ENCODE measurements at places on chromosomes 3 and 15.

DNA sequence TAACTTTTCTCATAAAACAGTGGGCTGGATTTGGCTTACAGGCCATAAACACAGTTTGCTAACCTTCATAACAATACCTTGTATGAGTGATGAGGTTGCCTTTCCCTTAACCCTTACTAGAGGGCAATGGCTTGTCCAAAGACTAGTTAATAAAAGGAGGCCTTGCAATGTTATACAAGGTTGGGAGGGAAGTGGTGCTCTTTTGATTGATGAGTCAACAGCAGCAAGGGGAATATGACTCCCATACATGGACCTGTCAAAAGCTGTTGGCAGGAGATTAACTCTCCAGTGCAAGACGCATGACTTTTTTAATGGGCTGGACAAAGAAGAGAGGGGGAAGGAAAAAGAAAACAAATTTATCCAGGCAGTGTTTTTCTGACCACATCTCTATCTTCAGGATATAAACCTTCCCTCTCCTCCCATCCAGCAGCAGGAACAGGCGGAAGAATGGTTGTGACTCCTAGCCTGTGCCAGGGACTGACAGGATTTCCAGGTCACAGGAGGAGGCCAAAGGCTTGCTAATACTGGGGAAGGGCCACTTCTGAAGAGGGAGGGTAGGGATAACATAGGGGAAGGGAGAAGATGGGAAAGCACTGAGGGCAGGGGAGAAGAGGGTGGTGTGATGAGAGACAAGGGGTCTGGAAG lies 35.2 kb upstream of the ARL14 start:
- no peak for DNase-seq

- DNase-seq = no peak
These were observed 410.5 kb downstream of the LSAMP start for GRCh38 chr3:116034794-116035193.

DNA sequence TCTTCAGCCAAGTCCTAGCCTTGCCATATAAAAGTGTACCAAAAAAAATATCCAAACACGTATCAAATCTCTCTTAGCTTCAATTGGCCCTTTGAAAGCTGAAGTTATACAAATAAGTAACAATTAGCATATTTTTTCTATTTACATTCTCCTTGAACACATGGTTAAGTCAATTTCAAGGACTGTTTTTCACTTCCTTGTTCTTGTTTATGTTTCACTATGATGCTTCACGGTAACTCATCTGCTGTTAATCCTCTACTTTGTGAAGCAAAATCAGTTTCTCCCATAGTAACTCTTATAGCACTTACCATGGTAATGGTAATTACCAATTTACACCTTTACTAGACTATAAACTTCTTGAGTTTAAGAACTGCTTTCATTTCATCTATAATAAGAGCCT lies 10.6 kb upstream of the SPRED1 start:
- DNase-seq = no peak

GRCh38 chr3:10551821-10552630 lies 46.6 kb upstream of the ATP2B2 start:
- DNase-seq = no peak

GRCh38 chr3:53489787-53490458 lies 4.5 kb upstream of the CACNA1D start:
- DNase-seq = no peak

- no peak for DNase-seq
These were observed 256.6 kb upstream of the PROK2 start for GRCh38 chr3:72041511-72041910.

DNA sequence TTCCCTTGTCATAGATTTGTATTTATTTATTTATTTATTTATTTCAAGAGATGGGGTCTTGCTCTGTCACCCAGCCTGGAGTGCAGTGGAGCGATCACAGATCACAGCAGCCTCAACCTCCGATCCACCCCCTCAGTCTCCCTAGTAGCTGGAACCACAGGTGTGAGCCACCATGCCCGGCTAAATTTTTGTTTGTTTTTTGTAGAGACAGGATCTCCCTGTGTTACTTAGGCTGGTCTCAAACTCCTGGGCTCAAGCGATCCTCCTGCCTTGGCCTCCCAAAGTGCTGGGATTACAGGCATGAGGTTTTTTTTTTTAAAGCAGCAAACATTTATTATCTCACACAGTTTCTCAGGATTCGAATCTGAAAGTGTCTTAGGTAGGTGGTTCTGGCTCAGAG lies 2.5 kb downstream of the TTBK2 start:
- no peak for DNase-seq

- DNase-seq = no peak
These were observed 440.8 kb downstream of the ZNF385D start for GRCh38 chr3:21310161-21310560.

DNA sequence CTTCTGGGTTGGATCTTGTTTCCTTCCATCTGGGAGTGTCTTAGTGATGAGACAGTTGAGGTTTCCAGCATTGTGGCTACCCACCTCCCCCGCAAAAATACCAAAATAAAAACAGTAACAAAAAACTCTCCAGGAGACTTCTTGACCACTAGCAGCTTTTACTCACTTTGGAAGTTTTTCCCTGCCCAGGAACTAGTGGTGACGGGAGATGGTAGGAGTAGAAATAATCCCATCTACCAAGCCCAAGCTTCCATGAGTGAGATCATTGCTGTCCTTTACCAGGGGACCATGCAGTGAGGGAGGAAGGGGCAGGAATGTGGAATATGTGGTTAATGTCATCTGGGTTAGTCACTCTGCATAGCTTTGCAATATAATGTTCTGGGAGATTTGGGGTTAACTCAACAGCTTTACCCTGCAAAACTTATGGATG lies 187.7 kb downstream of the ITPR1 start:
- DNase-seq = no peak

GRCh38 chr3:177338697-177339219 lies 141.5 kb upstream of the TBL1XR1 start:
- DNase-seq = no peak

GRCh38 chr3:174191380-174191779 lies 667.8 kb upstream of the NAALADL2 start:
- DNase-seq = no peak

GRCh38 chr15:89874926-89875564 lies 18.7 kb downstream of the AP3S2 start:
- DNase-seq = no peak

DNA sequence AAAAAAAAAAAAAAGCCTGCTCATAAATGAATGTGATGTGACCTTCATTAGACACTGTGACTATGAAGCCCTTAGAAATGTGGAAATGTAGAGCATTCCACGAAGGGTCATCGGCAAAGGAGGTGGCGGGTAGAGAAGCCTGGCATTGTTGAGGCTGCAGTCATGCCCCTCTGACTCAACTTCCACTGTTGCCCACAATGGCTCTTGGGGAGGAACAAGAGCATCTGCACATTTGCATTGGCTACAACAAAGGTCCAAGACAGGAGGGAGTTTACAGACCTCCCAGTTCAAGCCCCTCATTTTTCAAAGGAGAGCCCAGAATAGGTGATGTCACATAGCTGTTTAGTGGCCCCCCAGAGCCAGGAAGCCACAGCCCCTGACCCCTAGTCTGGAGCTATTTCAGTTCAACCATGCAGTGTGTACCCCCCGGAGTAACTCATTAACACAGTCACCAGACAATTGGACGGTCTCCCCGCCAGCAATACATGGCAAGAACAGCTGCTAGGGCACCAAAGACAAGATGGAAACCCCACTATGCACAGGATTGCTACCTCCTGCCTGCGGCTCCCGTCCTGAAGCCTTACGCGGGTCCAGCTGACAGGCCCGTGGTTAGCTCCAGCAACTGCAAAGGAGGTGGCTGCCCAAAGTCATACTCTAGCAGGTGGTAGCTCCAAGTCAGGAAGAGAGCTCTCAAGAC lies 56.2 kb downstream of the SH3BP5 start:
- DNase-seq = no peak

- no peak for DNase-seq
These were observed 82.4 kb downstream of the P3H2 start for GRCh38 chr3:190038050-190038933.

- DNase-seq = no peak
These were observed 1.6 kb upstream of the ACTC1 start for GRCh38 chr15:34796847-34797435.

DNA sequence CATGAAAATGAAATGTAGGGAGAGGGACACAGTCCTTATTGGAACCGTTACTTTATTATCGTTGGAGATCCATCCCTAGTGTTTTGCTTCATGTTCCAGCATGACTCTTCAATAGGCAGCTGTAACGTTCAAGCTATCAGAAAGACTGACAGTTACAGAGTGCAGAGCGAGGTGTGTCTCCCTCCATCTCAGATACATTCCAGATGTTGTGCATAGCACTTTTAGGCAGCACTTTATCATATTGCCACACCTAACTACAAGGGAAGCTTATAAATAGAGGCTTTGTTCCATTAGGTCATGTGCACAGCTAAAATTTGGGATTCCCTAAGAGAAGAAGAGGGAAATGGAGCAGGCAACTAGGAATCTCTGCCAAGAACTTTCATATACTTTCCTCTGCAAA lies 1009.6 kb downstream of the ROBO2 start:
- no peak for DNase-seq

All from NCI-H526 (cell line).